ENCODE measurements at places on chromosomes 3 and 15.

DNA sequence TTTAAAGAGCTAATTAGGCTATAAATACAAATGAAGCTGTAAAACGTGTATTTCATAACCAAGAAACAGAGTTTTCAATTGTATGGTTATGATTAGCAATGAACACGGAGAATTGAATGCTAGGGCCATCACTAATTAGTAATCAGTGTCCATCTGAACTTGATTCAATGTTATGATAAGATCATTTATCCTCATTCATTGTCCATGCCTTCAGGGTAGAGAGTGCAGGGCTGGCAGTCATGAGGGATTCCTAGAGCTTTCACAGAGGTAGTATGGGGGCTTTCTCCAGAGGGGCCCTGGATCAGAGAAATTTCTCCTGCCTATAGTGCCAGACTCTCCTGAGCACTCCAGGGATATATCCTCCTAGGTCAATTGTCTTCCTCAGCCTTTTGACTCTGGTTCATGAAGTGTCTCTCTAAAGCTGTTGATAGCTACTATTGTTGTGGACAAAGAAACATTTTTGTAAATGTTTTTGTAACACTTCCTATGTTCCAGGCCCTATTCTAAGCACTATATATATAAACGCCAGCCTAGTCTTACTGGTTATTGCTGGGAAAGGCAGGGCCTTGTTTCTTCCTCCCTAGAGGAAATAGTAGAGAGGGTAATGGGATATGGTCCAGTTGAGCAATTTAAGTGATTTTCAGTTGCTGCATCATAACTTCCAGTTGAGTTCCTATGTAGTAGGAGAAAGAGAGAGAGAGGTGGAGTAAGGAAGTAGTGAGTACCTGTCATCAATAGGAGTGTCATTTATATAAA is 249.0 kb downstream of the NFKBIZ start:
- DNase-seq = no peak

DNA sequence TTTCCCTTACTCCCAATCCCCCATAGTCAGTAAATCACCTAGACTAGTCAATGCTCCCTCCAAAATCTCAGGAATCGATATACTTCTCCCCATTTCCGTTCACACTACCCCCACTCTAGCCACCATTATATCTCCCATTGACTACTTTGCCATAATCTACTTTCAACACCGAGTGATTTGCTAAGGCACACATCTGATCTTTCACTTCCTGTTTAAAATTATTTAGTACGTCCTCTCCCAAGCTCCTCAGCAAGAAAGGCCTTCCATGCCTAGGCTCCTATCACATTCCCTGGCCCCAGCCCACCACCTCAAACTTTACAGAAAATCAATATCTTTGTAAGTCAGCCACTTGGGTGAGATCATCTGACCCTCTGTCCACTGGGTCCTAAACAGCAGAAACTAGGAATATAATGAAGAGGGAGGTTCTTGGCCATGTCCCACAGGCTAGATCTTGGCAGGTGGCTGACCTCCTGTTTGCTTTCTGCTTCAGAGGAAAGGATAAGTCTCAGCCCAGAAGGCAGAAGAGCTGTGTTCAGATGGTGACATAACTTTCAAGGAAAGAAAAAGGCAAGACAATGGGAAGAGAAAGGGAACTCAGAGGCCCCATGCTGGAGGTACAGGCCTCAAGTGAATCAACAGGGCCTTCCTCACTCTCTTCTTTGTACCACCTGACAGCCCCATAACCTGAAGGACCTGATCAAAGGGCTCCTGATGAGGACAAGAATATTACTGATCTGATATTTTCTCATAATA is 103.0 kb downstream of the RPL22L1 start:
- no peak for DNase-seq

DNA sequence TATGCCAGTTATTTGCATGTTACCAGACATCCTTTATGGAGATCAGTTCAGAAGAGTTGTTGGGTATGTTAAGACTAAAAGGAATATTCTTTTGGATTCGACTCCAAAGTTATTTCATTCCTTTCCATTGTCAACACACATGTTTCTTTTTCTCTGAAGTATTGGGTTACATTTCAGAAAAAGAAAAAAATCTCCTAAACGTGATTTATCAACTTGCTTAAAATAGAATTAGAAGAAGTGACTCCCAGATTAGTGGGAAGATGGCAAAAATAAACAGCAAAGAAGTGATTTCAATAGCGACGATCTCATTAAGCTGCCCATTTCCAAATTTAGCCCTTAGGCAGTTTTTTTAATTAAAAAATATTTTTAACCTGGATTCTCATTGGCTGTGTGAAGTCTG is 85.4 kb downstream of the TIGIT start:
- DNase-seq = no peak

- DNase-seq = peak; percentile 31
Measured at GRCh38 chr3:20608054-20608738, 422.2 kb upstream of the SGO1 start.

DNA sequence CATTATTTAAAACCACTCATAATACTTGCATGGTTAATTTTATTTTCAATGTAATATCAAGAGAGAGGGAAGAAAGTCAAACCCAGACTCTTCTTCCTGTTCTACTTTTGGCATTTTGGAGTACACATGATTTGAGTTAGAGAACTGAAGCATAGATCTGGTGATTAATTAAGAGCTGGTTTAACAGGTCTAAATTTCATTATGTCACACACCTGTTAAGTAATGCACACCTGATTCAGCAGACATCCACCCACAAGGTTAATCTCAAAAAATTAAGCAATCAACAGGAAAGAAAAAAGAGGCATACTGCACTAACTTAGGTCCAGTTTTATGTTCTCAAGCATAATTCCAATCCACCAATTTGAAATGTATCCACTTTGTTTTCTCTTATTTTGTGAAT is 101.1 kb upstream of the ICE2 start:
- no peak for DNase-seq

DNA sequence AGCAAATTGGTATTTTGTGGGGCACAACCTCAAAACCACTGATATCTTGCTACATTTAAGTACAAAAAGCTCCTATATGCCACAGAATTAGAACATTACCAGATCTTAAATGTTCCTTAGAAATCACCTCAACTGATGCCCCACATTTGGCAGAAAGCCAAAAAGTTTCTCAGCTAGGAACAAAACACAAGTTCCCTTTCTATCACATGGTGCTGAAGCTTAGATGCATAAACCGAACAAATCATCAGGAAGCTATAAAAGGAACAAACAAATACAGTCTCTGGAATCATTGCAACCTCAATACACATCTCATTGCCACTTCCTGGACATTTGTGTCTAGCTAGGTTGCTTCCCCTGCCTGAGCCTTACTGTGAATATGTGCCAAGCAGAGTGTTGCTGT is 492.6 kb downstream of the LPP start:
- DNase-seq = no peak

DNA sequence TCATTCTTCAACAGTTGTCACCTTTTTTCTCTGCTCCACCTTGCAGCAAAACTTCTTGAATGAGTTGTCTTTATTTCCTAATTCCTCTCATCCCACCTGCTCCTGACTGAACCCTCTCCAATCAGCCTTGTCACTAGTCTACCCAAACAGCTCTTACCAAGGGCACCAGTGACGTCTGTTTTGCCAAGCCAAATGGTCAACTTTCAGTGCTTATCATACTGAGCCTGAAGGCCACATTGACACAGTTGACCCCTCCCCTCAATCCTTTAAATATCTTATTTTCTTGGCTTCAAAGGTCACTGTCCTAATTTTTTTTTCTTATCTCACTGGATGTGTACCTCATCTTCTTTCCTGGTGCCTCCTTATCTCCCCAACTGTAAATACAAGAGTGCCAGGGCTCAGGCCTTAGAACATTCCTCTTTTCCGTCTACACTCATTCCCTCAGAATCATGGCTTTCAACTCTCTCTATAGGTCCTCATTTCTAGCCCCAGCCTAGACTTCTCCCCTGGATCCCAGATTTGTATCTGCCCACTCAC is 43.2 kb downstream of the CMTM8 start:
- DNase-seq = no peak
